MV-4-11 (cell line): ENCODE measurements at places on chromosomes 7 and 10.

GRCh38 chr7:46576950-46577349 is 655.9 kb upstream of the IGFBP3 start:
- no peak for DNase-seq

- no peak for DNase-seq
Observed at GRCh38 chr10:103794996-103795395, 60.4 kb downstream of the SH3PXD2A start.

- DNase-seq: no peak
Observed at GRCh38 chr10:115801992-115802391, 471.0 kb downstream of the GFRA1 start.

DNA sequence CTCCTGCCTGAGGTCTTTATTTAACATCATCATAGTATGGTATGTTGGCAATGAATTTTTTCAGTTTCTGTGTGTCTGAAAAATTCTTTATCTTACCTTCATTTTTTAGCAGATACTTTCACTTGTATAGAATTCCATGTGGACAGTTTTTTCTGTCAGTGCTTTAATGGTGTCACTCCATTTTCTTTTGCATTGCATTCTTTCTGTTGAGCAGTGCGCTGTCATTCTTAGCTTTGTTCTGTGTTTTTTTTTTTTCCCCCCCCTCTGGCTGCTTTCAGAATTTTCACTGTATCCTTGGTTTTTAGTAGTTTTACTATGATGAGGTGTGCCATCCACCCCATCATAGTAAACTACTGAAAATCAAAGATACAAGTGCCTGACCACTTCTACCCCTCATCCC is 120.7 kb downstream of the LRMDA start:
- no peak for DNase-seq

GRCh38 chr10:110479710-110480109 is 18.0 kb upstream of the DUSP5 start:
- no peak for DNase-seq

DNA sequence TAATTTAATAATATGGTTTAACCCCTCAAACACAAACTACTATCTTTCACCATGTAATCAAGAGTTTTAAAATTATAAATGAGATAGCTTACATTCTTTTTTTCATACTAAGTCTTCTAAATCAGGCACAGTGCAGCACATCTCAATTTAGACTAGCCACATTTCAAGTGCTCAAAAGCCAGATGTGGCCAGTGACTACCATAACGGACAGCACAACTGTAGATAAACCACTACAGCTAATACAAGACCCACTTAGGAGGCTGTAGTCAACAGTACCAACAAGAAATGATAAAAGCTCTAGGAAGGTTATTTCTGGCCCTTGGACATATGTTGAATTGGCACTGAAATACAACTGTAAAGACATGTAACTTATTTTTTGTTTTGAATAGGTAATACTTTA is 65.3 kb downstream of the JAZF1 start:
- no peak for DNase-seq

DNA sequence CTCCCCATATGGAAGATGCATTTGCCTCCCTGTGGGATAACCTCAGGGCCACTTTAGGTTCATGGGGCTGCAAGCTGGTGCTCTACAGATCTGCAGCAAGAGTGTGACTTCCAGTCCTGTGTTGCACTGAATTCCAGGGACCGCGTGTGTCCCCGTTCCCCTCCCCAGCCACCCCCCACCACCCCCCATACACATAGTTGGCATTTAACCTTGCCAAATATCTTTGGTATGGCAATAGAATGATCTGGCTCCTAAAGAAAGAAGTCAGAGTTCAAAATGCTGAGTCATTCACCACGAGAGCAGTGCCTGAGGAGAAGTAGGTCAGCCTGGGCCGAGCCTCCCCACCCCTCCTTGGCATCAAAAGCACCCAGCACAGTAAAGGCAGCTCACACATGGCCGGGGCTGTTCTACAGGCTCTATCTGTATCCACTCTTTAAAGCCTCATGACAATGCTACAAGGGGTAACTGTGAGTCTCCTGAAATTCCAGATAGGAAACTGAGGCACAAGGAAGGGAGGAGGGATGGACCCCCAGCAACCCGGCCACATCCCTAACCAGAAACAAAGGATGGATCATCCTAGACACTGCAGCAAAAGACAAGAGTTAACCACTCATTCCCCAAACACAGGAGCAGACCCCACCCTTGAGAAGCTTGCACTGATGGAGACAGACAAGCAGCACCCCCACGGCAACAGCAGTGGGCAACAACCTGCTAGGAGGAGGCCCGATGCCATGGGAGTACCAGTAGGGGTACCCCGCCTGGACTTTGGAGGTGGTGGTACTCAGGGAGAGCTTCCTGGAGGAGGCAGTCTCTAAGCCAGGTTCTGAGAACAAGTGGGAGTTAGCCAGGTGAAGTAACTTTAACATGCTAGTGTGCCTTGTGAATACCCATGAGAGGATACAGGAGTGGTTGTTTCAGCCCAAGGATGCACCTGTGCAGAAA is 70.3 kb upstream of the NANOS1 start:
- DNase-seq: peak; percentile 72

- DNase-seq: no peak
Observed at GRCh38 chr7:70408477-70408876, 723.5 kb upstream of the GALNT17 start.

- no peak for DNase-seq
Observed at GRCh38 chr7:47346377-47346914, 235.5 kb downstream of the TNS3 start.

DNA sequence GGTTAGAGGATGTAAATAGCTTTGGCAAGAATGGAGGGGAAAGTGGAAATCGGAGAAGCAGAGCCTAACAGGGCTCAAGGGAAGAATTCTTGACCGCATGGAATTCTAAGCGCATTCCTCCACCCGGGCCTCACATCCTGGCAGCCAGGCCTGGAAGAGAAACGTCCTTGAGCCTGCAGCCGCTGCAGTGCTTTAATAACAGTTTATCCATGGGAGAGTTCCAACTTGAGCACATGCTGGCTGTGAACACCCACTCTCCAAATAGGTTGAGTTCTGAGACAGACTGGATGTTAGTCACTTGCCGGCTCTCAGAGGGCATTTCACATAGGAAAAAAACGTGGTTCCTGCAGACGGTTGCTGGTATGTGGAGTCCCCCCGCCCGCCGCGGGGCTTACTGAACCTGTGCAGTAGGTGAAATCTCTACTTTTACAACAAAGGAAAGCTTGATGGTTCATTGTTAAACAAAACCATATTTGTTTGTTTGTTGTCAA is 61.4 kb upstream of the STEAP1B start:
- DNase-seq: no peak

GRCh38 chr10:92470026-92470425 is 103.9 kb downstream of the IDE start:
- DNase-seq: no peak
